CD4-positive, alpha-beta T cell treated with Interleukin-10 for 1 hour (primary cell): ENCODE measurements at places on chromosomes 11 and 22.

GRCh38 chr22:24037851-24038765, 27.0 kb downstream of the CABIN1 start:
- DNase-seq = peak; percentile 17

DNA sequence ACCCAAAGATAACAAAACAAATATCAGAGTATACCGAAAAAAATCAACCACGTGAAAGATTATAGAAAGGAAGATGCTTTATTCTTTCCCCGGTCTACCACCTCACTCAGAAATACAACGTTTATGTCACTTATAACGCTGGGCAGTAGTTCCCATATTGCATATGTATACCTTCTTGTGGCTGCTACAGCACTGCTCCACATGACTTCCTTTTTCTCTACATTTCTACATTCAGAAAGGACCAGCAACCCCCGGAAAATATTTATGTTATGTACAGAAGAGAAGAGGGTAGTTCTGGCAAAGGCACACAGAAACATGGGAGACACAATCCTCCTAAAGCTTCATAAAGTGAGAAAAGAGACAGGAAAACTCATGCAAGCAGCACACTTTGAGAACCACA, 56.8 kb downstream of the MTMR2 start:
- no peak for DNase-seq

DNA sequence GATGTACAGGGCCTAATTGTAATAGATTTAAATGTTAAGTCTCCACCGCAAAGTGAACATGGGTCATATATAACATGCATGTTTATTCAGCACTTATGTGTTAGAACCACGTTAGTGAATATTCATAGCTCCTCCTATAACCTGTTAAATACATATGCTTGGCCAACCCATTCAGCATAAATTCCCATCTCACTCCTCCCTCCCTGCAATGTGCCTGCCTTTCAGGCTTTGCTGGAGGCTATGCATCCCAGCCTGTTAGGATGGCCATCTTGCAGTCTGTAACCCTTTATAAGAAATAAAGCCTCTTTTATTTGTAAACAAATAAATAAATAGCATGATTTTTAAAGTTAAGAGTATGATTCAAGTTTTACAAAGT, 1.7 kb upstream of the OOSP4A start:
- no peak for DNase-seq

- DNase-seq = no peak
Observed at GRCh38 chr11:106879832-106880546, 138.3 kb downstream of the GUCY1A2 start.

GRCh38 chr11:118081241-118081958, 4.5 kb downstream of the TMPRSS4 start:
- no peak for DNase-seq

- DNase-seq = no peak
Observed at GRCh38 chr11:123829745-123830144, 23.6 kb upstream of the OR6M1 start.

DNA sequence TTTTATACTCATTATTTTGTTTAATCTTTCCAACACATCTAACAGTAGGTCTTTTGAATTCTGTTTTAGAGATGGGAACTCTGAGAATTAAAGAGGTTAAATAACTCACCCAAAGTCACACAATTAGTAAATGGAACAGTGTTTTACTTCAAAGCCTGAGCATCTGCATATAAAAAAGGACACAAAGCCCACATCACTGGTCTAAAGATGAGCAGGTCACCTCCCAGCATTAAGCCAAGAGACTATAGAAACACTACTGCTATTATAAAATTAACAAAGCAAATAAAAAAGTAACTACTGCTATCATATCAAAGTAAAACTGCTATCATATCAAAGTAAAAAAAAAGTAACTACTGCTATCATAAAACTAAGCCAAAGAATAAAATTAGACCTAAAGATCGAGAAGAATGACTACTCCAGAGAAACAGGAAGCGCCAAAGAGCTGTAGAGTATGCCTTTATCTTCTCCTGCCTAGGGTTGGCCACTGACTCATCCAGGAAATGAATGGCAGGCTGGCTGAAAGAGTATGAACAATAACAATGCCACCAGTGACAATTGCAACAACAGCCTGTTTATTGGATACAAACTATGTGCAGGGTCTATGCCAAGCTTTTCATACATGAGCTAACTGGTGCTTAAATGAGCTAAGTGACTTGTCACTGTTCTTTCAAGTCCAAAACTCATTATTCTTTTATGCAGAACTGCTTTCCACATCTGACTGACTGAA, 1153.0 kb upstream of the TENM4 start:
- no peak for DNase-seq

DNA sequence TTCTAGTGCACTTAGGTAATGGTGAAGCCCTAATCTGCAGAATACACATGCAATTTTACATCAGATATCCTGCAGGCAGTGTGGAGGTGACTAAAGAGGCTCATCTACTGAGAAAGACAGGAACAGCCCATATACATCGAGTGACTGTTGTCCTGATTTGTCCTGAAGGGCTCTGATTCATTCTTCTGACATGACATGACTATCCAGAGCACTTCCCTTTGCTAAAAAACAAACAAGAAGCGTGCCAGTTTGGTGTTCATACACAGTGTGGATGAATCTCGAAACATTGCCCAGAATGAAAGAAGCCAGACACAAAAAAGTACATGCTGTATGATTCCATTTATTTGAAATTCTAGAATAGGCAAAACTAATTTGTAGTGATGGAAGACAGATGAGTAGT, 48.0 kb upstream of the AMPD3 start:
- no peak for DNase-seq

GRCh38 chr11:67288198-67288451, 978 bp upstream of the ANKRD13D start:
- DNase-seq = no peak

- DNase-seq = no peak
Observed at GRCh38 chr11:67507242-67507863, 609 bp downstream of the CDK2AP2 start.

DNA sequence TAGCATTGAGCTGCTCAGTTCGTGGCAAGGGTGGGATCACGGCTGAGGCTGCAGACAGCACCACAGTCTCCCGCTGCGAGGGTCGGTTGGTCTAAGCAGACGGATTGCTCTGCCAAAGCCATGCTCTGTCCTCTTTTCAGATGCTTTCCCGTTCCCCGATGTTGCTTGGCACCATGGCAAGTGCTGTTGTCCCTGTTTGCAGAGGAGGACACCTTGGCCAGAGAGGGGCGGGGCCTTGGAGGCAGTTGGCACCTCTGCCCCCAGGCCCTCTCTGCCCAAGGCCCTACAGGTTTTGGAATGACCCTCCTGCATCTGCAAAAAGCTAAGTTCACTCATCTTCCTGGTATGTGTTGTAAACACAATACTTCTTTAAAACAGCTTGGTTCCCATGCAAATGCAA, 11.6 kb downstream of the CCDC157 start:
- DNase-seq = no peak

- DNase-seq = no peak
Observed at GRCh38 chr11:60992842-60993409, 21.4 kb downstream of the CD6 start.

GRCh38 chr11:33906484-33907186, 14.8 kb upstream of the LMO2 start:
- DNase-seq = no peak

- DNase-seq = no peak
Observed at GRCh38 chr22:30265131-30265720, 1.4 kb downstream of the OSM start.

DNA sequence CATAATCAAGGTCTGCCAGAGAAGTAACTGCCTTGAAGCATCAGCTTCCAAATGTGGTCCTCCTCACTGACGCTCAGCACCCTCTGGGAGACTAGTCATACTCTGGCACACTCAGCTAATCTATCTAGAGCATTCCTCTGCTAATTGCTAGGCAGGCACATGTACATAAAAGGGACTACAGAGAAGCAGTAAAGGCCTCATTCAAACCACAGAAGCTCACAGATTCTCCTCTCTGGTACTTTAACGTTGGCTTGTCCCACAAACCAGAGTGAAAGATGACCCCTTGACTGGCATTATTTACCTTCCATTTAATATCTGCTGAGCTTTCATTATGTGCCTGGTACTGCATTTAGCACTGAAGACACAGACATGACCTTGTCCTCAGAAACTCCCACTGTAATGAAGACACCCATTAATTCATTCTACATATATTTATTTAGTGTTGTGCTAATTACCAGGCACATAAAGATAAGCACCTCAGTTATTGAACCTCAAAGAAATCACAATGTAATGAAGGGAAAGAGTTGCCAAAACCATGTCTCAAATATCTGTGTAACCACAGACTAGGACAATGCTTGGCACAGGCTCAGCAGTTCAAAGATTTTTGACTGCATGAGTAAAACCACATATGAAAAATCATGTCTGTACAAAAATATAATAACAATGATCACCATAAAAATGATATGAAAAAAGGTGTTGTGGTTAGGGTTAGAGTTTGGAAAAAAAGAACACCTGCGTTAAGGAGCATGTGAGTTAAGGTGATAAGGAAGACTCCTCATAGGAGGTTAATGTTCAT, 550.4 kb downstream of the DLG2 start:
- DNase-seq = no peak

DNA sequence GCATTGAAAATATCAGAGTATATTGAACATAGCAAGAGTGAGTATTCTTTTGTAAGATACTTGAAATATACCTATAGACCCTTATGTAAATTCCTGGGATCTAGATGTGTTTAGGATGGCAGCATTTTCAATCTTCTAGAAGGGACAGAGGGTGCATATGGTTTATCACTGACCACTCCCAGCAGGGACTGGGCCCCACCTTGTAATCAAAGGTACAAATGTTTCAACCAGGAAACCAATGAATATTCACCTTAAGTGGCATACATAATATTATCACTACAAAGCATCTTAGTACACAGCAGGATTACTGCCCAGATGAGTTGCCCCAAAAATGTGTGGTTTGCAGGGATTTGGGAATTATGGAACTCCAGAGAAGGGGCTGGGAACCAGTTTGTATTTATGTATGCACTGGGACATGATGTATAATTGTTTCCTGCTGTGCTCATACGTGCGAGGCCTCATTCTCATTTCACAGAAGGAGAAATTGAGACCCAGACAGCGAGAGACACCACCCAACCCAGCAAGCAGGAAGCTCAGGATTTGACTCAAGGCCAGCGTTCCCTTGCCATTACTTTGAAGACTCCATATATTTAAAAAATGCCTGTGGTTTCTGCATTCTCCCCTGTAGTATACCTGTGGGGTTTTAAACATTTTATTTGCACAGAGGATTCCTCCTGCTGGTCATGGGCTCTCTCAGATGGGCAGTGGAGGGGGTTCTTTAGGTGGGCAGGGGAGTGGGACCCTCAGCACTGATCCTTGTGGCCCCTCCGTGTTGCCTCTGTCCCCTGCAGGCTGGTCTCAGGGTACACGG, 5.2 kb downstream of the APOL4 start:
- DNase-seq = no peak

GRCh38 chr22:32079130-32080089, 36.3 kb downstream of the SLC5A1 start:
- DNase-seq = no peak

DNA sequence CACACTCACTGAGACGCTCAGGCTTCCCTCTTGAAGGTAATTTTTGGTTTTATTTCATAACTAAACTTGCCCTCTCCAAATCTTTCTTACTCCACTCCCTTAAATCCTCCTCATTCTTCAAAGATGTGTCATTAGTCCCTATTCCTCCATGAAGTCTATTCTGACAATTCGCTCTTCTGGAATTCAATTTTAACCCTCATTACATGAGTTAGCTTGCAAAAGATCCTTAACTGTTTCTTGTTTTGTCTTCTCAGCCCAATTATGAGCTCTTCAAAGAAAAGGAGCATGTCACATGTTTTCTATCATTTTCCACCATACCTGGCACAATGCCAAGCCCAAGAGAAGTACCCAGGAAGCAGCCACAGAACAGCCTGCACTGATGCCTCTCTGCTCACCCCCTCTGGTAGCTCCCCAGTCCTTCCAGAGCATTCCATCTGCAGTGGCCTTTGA, 13.0 kb downstream of the GALNT18 start:
- DNase-seq = no peak

GRCh38 chr22:20957683-20958431, 9.2 kb upstream of the AIFM3 start:
- no peak for DNase-seq

GRCh38 chr11:44228379-44228778, 81.6 kb downstream of the ALX4 start:
- DNase-seq = no peak

- DNase-seq = peak; percentile 51
Observed at GRCh38 chr11:76626921-76627401, 43.6 kb downstream of the LRRC32 start.

DNA sequence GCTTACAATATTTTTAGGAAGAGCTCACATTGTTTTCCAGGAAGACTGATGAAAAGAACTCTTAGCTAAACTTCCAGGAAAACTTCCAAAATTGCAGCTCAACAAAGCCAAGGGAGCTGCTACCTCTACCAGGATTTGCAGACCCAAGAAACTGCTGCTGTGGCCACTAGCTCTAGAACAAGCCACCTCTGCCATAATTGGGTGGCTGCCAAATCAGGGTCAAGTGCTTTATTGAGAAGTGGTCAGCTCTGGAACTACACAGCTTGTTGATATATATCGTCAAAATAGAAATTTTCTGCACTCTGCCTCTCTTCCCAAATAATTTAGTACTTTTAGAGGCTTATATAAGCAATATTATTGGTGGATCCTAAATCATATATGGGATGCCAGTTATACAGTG, 371.8 kb upstream of the CHORDC1 start:
- no peak for DNase-seq

DNA sequence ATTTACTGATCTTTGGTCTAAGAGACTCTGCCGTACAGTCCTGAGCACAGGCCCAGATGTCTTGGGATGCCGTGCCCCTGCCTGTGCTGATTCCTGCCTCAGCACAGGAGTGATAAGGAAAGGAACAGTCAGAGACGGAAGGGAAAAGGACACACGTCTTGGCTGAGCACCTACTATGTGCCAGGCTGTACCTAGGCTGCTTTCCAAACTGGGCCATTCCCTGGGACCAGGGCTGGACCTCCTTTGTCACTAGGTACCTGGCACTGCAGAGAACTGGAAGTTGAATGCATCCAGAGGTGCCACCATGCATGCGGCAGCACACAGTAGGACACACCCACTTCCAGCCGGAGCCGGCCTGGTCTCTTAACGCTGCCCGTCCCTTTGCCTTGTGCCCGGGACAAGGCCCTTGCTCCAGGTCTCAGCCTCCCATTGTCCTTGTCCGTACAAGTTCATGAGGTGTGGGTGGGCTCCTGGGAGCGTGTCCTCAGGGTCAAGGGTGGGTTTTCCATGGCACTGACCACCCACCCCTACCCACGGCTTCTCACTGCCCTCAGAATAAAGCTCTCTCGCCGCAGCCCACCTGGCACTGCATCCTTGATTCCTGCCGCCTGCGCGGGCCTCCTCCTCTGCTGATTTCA, 1.1 kb upstream of the SSTR3 start:
- DNase-seq = no peak

GRCh38 chr11:60699936-60700335, 524 bp downstream of the MS4A8 start:
- no peak for DNase-seq

- DNase-seq = no peak
Observed at GRCh38 chr11:16184588-16184987, 171.8 kb downstream of the SOX6 start.

- DNase-seq = peak; percentile 78
Observed at GRCh38 chr11:67262731-67263675, 3.3 kb upstream of the GRK2 start.

- no peak for DNase-seq
Observed at GRCh38 chr11:119872611-119873310, 143.8 kb upstream of the NECTIN1 start.

- no peak for DNase-seq
Observed at GRCh38 chr11:62142043-62142375, 18.2 kb downstream of the INCENP start.

GRCh38 chr22:37910890-37911672, 5.0 kb downstream of the MICALL1 start:
- DNase-seq = no peak

GRCh38 chr11:5232176-5232575, 2.1 kb downstream of the HBD start:
- no peak for DNase-seq
